Activated CD4-positive, alpha-beta T cell treated with anti-CD3 and anti-CD28 coated beads, Interleukin-2, Interleukin-6, amounts not matched to agents 100 ng/mL and 50 ng/mL, durations not matched to agents 16 hours and 8 hours (primary cell): ENCODE measurements at places on chromosomes 1 and 21.

DNA sequence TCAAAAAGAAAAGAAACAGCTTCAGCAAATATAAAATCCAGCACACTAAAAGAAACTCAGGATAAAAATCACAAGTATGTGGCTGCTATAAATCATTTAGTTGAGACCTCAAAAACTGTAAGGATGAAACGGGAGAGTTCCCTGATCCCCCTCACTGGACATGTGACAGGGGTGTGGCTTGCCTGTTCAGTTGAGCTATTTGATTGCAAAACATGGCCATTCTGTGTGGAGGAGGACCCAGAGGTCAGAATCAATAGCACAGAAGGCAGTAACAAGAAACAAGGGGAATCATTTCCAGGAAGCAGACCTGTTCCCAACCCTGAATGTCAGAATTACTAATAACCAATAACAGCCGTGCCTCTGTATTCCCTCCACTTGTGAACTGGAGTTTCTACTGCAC, 27.9 kb downstream of the RBM11 start:
- DNase-seq: no peak

DNA sequence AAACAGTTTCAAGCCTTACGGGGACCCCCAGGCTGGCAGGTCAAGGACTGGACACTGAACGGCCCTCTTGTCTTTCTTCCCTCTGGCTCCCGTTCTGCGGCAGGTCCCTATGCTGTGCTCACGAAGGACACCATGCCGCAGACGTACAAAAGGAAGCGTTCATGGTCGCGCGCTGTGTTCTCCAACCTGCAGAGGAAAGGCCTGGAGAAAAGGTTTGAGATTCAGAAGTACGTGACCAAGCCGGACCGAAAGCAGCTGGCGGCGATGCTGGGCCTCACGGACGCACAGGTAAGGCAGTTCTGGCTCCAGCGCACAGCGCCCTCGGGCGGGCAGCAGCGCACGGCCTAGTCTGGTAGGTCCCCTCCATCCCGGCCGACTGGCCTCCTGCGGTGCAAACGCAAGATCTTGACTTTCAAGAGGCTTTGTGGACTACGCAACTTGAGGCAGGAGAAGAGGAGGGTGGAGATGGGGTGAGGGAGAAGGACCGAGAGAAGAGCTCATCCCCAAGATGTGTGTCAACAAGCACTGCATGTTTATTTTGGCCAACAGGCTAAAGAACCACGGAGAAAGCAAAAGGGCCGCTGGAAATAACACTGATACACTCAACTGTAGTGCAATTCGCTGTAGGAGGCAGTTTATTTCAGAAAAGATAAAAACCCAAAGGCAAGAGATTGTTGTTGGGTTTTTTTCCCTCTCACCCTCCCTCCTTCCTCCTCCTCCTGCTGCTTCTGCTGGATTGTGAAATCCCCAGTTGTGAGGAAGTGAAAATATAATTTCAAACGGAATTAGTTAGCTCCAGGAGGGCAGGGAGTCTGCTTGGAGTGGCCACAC, 3.0 kb downstream of the HLX start:
- DNase-seq: no peak

- peak; percentile 21 for DNase-seq
Measured at GRCh38 chr1:244863491-244864252, 671 bp downstream of the HNRNPU start.

DNA sequence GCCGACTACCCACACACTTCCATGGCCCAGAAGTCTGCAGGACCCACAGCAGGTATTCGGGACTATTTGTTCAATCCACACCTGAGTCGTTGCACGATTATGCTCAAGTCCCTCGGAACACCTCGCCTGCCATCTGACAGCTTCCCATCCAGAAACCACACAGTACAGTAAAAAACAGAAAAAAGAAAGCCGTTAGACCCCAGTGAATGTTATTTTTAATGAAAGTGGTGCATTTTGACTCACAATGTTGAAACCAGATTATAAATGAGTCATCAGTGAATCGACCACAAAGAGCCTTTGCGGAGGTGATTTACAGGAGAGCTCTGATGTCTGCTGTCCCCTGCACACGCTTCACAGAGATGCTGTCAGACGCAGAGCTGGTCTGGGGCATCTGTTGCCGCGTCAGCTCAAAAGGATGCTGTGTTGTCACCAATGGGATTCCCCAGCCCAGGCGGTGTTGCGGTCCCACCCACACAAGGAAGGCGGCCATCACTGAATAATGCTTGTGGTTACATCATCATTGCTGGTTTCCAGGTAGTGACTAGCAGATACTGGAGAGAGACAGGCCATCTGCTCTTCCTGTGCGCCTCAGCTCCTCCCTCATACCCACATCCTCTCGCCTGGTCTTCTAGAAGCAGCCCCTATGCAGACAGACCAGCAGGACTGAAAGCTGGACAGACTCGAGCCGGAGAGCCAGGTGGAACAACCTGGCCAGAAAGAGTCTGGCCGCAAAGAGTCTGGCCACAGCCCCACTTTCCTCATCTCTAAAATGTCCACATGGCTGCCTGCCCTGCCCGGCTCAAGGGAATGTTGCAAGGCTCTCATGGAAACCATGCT, 116.8 kb downstream of the TOMM20 start:
- peak; percentile 99 for DNase-seq

GRCh38 chr1:82494117-82494516, 693.4 kb downstream of the ADGRL2 start:
- no peak for DNase-seq

DNA sequence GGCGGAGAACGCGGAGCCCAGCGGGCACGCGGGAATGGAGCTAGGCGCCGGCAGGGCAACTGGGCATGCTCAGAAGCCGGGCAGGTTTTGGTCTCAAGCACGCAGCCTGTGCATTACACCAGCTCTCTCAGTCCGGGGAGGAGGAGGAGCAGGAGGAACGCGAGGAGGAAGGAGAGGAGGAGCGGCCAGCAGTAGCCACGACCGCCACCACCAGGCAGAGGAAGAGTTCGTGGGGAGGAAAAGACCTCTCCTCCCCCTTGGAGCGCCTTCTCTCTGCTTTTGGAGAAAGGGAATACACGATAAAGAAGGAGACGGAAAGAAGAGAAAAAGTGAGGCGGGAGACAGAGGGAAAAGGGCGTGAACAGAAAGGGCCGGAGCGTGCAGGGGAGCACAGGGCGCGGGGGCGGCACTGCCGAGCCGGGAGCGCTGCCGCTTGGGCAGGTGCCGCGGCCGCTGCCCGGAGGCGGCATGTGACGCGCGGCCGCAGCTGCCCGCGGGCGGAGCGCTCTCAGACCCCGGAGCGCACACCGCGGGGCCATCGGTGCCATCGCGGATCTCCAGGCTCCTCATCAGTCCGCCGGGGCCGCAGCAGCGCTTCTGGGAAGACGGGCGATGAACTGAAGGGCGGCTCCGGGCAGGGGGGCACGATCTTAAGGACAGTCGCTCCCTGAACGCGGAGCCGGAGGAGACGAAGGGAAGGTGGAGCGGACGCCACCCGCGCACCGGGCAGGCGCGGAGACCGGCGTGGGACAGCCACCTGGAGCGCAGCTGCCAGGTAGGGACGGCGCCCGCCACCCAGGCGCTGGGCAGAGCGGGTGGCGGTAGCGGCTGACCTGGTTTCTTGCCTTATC, at the start of gene CHRM3:
Gene CHRM3 (plus strand): TSS at position 116 of the 851 bp plus-strand sequence. CDS start 520,884 bp downstream, outside the sequence.
- peak; percentile 48 for DNase-seq

DNA sequence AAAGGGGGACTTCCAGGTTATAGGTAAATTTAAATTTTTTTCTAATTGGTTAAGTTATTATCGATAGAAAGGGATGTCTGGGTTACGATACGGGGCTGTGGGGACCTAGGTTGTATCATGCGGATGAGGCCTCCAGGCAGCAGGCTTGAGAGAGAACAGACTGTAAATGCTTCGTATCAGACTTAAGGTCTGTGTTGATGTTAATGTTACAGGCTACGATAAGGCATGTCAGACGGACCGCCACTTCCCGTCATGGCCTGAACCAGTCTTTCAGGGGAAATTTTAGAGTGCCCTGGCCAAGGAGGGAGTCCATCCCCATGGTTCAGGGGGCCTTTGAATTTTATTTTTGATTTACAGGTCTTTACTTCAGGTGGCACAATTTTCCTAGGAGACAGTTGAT, 16.7 kb downstream of the ABCG1 start:
- no peak for DNase-seq

- DNase-seq: no peak
Measured at GRCh38 chr1:29447368-29447767, 211.0 kb downstream of the PTPRU start.

- DNase-seq: no peak
Measured at GRCh38 chr1:174800216-174800851, 199.4 kb upstream of the CACYBP start.

DNA sequence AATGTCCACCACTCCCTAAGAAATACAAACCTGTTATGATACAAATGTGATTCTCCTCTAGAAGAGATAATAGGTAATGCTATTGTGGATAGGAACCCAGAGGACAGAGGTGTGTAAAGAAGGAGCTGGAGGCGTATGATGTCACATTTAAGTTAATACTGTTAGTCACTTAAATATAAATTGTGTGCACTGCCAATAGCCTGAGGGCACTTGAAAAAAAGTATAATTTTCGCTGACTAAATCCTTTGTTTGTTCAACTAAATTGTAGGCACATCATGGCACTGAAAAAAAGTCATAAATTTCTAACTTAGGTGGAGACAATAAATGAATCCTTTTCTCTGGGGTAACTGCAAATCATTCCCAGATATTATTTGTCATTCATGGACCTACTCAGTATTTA, 4.4 kb downstream of the RCSD1 start:
- no peak for DNase-seq

DNA sequence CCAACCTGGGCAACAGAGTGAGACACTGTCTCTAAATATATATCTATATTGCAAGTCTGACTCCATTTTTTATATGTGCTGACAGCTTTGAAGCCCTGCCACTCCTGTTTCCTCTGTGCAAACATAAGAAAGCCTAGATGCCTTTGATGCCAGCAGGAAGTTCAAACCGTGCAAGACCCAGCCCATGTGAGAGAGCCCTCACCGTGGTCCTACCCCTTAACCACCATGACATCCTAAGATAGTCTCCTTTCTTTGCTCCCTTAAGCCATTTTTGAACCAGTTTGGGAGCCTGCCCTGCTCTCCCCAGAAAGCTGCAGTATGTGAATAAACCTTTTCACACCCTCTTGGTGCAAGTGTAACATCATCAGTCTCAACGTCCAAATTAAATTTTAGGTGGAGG, 3.7 kb upstream of the DIPK1A start:
- peak; percentile 32 for DNase-seq

DNA sequence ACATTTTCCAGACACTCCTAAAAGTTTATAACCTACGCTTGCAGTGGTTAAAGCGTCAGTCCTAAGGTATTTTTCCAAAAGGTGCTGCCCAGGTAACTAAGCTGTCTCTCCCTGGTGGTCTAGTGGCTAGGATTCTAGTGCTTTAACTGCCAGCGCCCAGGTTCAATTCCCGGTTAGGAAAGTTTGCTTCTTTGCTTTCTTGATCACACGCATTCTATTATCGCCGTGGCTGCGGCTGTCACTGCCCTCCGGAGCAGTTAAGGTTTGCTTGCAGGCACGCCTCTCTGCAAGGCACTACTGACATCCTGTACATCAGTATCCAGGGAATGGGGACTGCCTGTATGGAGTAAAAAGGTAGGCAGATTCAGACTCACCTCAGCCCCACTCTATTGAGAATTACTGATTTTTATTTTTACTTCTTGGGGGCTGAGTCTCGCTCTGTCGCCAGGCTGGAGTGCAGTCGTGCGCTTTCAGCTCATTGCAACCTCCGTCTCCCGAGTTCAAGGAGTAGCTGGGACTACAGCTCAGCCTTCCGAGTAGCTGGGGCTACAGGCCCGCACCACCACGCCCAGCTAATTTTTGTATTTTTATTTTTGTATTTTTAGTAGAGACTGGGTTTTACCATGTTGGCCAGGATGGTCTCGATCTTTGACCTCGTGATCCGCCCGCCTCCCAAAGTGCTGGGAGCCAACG, 53.2 kb upstream of the CFAP126 start:
- DNase-seq: peak; percentile 35

DNA sequence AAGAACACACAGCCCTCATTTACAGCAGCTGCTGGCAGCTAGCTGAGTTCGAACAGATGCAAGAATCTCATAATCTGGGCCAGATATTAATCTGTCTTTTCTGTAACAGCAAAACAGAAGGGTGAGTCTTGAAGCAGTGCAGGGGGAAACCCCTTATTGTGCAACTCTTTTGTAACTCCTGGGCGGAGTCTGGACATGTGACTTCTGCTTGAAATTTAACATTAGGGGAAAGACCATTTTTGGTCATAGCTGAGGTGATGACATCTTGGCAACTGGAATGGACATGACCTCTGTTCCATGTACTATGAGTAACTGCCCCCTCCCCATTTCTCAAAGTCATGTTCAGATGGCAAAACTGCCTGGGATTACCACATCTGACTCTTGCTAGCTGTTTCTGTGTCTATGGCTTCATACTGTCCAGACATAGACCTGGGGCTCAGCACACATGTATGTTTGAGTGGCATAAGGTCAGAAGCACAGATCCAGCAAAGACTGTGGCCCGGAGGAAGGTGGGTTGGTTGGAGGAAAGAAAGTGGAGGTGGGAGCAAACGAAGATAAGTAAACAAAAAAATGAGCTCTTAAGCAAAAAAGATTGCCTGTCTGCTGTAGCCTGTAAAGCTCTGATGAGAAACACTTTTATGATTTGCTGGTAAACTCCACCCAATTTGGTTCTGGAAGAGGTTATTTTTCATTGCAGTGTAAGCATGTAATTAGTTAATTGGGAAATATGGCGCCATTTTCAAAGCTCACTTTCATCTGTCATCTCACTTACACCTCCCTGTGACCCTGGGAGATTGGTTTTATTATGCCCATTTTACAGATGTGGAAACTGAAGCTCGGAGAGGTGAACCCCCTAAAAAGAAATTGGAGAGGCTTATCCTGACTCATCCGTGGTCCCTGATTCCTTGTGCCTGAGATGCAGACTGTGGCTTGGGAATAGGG, 26.1 kb downstream of the ETS2 start:
- DNase-seq: peak; percentile 73

DNA sequence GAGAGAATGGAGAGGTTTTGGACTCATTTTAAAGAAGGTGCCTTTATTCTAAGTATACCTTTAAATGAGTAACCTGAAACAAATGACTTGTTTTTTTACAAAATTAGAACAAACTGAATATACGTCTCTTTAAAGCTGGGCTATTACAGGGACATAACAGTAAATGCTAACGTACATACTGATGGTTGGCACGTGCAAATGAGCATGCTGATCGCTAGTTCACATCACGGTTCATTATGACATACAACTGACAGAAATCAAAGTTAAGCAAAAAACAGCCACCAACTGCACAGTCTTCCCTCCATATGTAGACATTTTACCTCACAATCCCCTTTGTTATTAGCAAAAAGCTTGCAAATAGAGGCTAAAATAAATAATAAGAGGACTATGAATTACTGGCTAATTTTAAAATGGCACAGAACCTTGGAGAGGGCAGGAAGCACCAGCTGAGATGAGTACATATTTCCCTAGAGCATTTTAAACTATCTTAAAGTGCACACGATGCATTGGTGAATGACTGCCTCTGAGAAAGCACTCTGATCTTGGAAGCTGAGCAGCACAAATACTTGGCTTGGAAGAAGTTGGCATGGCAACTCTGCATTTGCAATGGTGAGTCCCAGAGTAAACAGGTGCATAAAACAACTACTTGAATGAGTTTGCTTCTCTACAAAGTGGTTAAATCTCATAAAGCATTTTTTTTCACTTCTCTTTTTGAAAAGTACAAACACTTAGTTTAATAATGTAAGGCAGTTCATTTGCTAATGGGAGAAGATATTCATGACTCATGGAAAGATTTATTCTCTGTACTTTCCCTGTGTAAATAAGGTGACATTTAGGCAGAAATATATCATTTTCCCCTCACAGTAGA, 204.7 kb downstream of the LHX8 start:
- no peak for DNase-seq

- no peak for DNase-seq
Measured at GRCh38 chr1:199404976-199405375, 622.5 kb upstream of the NR5A2 start.
